Hematopoietic multipotent progenitor cell treated with erythropoietin and hydrocortisone succinate and interleukin-3 and kit ligand, for 15 days (in vitro differentiated cells): ENCODE measurements at places on chromosomes 2 and 18.

DNA sequence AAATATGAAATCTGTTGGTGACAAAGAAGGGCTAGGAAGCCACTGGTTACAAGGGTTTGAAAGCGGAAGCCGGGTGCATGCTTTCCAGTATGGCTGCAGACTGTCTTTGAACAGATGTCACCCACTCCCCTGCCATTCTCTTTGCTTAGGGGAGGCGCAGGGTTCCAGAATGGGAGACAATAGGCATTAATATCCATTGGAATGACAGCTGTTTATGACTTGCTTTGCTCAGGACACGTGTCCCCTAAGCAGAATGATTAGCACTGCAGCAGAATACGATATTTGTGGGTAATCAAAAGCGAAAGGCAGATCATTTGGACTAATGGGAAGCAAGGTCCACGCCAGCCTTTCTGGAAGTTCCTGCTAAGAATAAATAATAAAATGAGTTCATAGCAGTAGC is 25.8 kb upstream of the NRP2 start:
- DNase-seq, result no peak

DNA sequence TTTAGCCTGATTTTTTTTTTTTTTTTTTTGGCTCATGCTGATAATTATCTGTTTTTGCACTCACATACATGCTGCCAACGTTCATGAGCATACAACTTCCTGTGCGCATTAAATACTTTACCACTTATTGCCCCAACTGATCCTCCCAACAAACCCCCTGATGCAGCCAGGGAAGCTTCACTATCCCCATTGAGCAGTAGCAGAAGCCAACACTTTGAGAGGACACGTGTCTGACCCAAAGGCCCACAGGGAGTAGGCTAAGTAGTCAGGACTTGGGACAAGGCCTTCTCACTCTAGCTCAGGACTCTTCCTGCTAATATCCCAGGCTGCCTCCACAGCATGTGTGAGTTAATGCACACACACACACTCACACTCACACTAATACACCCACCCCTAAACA is 36.2 kb upstream of the MAT2A start:
- no peak for DNase-seq

GRCh38 chr2:4139731-4140130 is 436.4 kb downstream of the DCDC2C start:
- DNase-seq, result no peak

DNA sequence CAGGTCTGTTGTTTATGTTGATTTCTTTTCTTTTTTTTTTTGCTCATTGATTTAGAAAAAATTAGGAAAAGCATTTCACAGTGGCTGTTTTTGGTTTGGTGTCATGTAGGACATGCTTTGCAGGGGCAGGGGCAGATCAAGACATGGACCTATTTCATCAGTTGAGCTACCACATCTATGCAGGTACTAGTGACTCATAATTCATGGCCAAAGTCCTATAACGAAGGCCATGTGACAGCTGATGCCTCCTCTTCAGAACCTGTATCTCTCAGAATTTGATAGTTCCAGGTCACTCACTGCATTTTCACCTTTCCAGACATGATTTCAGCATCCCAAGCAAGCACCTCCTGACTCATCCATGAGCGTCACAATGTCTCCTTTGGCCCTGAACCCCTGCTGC is 195.8 kb downstream of the ALK start:
- no peak for DNase-seq

GRCh38 chr2:82158150-82158549 is 1853.6 kb upstream of the LRRTM1 start:
- DNase-seq, result no peak
